HT-29 (cell line): ENCODE measurements at places on chromosomes 6 and 20. TPM values are rescaled to one million over a fixed set of nuclear protein-coding genes. Genes with fewer than 3 reads are reported as not detected.

- DNase-seq: no peak
Measured at GRCh38 chr6:163419413-163420288, 5.1 kb downstream of the QKI start.

- no peak for DNase-seq
Measured at GRCh38 chr6:130035211-130035610, 16.8 kb downstream of the L3MBTL3 start.

DNA sequence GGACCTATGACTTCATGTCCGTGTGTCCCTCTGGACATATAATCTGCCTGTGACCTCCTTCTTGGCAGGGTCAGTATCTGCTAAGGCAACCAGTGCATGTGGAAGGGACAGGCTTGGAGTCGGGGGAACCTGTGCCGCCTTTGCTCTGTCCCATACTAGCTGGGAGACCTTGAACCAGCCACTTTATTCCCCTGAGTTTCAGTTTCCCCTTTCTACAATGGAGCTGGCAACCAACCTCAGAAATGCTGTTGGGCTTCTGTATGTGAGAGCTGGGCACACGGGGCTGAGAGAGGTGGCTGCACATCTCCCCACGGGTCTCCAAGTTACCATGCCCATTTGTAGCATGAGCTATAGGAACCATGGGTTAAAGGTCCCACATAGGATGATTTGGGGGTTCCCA is 53.8 kb downstream of the CD40 start:
- no peak for DNase-seq

- DNase-seq: peak; percentile 58
Measured at GRCh38 chr20:36607586-36608387, 2.2 kb downstream of the RAB5IF start.

DNA sequence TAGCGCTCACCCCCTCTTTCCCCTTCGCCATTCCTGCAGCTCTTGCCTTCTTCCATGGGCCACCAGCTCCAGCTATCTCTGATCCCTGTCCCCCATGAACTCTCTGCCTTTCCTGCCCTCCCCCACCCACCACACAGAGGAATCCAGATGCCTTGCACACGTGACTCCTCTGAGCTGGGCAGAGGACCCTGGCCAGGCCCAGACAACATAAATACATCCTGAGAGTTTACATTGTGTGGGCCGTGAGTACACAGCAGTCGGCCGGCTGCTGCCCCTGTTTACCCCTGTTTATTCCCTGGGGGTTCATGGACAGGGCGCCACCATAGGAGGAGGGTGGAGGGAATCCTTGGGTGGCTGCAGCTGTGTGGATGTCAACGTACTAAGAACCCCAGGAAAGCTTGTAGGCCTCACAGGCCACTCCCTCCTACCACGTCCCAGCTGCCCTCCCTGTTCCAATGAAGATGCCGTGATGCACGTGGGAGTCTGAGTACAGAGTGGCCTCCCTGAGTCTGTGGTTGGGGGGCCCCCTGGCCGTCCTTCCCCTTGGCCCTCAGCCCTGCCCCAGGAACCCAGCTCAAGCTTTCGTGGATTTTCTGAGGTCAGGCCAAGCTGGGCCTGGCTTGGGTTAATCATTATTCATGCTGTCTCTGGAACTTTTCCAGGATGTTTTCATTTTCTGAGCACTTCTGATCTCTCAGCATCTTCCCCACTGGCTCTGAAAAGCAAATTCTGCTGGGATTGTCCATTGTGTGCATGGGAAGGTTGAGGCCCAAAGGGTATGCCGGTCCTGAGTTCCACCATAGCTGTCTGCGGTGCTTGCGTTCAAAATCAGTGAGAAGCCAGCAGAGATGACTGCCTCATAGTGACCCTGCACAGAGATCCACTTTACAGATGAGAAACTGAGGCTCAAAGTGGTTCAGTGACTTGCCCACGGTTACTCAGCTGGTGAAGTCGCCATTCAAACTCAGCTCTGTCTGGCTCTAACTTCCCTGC is 136.3 kb downstream of the MRPL14 start:
- DNase-seq: peak; percentile 39

COL12A1 gene
- total RNA-seq: 0.05 TPM in 1 of 2 replicates, not detected in the other

MAP1LC3A gene
- 9.3 and 12.6 TPM in 2 replicates for total RNA-seq
